ENCODE measurements at places on chromosomes 12 and 14.

DNA sequence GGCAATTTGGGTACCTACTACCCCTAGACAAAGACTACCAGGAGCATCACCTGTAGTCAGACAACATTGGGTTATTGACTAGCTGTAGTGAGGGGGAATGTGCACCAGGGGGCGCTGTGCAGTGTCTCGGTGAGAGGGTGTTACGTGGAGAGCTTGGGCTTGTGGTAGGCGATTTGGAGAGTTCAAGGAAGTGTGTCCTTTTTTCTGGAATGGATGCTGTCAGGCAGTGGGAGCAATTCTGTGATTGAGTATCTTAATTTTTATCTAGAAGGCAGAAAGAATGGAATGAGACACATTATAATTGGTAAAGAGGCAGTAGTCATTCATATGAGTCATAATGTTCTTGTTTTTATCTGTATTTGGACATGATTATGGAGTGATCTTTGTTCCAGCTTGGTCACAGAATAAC lies 187.7 kb downstream of the GALC start:
- DNase-seq: peak; percentile 60

- DNase-seq: no peak
These were observed 2.3 kb upstream of the SLC22A17 start for GRCh38 chr14:23354990-23355389.

GRCh38 chr14:100524933-100525243 lies 62.3 kb downstream of the BEGAIN start:
- DNase-seq: peak; percentile 21

- peak; percentile 76 for DNase-seq
These were observed 4.3 kb upstream of the DHRS2 start for GRCh38 chr14:23631702-23632460.

DNA sequence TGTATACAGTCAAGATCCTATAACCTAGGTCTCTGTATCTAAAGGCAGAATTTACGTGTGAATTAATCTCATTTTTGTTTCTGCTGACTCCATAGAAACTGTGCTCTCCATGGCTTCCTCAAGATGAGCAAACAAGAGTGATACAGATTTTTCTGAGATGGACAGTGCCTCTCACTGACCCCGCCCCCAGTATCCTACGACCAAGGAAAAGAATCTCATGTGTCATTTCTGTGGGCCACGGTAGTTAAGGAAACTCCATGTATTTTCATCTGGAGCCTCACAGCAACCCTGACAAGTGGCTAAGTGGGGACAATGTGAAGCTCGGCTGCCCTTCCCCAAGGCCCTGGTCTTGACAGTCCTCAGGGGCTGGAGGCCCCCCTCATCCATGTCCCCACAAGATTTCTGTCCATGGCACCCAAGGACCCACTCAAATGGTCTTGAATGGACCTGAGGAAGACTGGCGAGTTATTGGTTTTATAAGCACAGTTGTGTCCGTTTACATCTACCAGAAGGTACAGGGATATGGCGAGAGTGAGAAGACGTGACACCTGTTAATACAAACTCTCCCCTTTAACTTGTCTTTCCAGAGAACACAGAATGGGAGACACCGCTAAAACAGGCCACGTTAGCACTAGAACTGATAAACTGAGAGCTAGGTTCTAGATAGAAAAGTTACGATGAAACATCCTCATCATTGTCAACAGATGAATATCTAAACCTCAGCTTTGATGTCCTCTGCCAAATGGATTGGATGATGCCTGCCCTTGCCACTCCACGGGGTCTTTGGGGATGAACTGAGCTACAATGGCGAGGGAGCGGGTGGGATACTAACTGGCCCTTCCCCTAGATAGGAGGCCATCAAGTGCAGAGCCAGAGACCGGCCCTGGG lies 108.4 kb upstream of the EGLN3 start:
- DNase-seq: no peak

- DNase-seq: peak; percentile 1
These were observed 124.1 kb downstream of the GTF2A1 start for GRCh38 chr14:81096656-81097055.

DNA sequence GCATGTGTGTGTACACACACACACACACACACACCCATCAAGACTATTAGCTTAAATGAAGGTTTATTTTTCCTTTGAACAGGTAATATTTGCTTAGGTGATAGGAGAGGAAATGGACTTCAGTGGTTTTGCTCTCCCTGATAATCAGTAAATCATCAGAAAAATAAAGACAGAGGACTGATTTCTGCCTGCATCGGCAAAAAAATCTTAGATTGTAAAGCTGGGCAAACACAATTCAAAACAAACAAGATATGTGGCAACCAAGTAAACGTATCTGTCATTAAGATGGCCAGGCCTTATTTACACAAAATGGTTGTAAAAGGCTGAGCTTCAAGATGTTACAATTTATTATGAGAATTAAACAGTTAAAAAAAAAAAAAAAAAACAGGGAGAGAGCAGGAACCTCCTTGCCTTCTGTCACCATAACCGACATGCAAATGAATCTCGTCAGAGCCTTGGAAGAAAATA lies 31.3 kb downstream of the PRKD1 start:
- no peak for DNase-seq

DNA sequence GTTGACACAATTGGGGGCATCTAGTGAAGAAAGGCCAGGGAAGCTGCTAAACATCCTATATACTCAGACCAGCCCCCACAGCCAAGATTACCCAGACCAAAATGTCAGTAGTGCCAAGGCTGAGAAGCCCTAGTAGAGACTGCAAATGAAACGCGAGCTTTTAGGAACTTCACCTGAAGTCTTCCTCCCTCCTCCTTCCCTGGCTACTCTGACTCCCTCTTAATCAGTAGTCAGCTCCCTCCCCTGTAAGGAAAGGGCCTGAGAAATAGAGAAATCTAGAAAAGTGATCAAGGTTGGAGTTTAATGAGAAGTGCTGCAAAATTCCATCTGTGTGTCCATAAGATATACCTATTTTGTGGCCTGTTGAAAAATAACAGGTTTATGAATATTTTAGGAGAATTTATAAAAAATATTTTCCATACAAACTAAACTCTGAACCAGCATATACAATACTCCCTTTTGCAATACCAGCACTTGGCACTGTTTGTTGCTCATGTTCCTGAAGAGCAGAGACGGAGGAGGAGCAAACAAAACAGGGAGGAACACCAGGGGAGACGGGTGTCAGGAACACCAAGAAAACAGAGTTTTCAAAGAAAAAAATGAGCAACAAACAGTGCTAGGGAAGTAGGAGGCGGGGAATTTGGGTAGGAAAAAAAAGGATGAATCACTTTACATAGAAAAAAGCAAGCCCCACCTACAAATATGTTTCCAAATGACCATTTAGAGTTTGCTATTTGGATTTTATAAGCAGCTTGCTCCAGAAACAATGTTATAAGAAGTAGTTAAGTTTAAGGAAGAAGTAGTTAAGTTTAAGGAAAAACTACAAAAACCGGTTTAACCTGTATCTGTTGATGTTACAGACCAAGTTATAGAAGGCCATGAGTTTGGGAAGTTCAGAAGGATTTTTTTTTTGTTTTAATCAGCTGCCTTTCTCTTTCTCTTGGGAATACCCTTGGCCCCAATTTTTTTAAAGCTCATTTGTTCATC lies 282.1 kb upstream of the GRIP1 start:
- peak; percentile 2 for DNase-seq

DNA sequence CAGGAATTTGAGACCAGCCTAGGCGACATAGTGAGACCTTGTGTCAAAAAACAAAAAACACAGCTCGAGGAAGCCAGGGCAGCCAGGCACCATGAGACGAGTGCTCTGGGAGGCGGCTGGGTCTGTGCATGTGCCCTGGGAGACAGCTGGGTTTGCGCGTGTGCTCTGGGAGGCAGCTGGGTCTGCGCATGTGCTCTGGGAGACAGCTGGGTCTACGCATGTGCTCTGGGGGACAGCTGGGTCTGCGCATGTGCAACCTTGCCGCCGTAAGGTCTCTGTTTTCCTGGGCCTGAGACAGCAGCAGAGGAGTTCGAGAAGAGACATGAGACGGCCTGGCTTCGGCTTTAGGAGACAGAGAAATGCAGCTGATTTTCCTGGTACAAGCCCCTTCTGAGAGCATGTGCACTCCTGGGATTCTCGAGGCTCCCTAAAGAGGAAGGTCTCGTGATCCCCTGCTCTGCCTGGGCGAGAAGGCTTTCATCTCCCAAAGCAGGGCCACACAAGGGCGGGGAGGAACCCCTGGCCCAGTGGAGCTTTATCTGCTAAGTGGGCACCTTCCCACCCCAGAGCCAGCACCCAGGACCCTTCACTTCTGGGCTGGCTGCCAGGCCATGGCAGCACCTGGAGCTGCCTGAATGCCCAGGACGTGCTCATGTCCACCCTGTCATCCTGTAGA lies 3.5 kb upstream of the BDKRB1 start:
- DNase-seq: no peak

- DNase-seq: no peak
These were observed 102.9 kb downstream of the ADCK1 start for GRCh38 chr14:77902811-77903210.

DNA sequence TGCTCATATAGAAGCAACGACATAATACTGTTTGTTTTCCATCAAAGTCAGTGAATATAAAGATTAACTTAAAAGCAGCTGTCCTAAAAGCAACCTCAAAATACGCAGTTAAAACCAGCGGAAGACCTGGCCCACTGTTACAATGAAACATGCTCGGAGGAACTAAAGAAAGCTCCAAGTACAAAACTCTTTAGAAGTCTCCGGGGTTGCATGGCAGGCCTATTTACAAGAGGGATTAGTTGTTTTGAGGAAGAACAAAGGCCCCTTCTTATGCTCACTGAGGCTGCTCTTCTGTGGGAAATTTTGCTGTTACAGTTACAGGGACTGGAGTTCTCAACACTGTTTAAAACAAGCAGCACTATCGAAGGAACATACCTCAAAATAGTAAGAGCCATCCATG lies 75.9 kb upstream of the C12orf71 start:
- DNase-seq: no peak

GRCh38 chr14:71399057-71399487 lies 491.8 kb downstream of the PCNX1 start:
- DNase-seq: no peak

- peak; percentile 72 for DNase-seq
These were observed 135.7 kb downstream of the PPM1H start for GRCh38 chr12:62799126-62799736.

- no peak for DNase-seq
These were observed 32.6 kb upstream of the DAAM1 start for GRCh38 chr14:59155886-59156285.

GRCh38 chr12:38817942-38818341 lies 87.4 kb downstream of the CPNE8 start:
- DNase-seq: no peak

- DNase-seq: no peak
These were observed 55.4 kb upstream of the RFX4 start for GRCh38 chr12:106527356-106527755.

GRCh38 chr14:30385925-30386324 lies 173.0 kb upstream of the G2E3 start:
- no peak for DNase-seq

GRCh38 chr12:9404031-9404430 lies 195.8 kb upstream of the PZP start:
- DNase-seq: no peak

DNA sequence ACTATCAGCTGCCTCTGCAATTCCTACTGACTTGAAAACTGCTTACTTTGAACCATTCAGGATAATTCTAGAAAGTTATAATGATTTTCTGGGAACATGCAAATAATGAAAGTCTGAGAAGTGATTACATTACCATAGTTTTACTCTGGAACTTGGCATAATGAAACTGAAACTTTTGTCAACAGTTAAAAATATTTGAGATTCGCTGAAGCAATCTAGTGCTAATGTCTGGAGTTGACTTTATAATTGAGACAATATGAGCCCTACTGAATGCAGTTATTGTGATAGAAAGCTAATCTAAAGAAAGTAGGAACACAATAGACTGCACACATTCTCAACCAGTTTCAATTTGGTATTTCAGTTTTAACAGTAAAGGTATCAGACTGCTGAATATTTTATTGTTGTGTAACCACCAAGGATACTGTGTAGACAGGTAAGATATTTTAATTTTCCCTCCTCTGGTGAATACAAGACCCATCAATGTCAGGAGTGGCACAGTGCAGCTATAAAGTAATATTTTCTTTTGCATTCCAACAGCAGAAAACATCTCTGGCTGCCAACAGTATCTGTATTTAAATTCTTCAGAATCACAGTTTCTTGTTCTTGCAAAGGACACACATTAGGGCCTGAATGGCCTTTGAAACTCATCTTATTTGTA lies 483.5 kb downstream of the ATP23 start:
- DNase-seq: peak; percentile 20

Data from fibroblast of mammary gland (primary cell).